Cerebellar nuclear complex (tissue), 1 donor: ENCODE measurements at places on chromosomes 4 and X.

DNA sequence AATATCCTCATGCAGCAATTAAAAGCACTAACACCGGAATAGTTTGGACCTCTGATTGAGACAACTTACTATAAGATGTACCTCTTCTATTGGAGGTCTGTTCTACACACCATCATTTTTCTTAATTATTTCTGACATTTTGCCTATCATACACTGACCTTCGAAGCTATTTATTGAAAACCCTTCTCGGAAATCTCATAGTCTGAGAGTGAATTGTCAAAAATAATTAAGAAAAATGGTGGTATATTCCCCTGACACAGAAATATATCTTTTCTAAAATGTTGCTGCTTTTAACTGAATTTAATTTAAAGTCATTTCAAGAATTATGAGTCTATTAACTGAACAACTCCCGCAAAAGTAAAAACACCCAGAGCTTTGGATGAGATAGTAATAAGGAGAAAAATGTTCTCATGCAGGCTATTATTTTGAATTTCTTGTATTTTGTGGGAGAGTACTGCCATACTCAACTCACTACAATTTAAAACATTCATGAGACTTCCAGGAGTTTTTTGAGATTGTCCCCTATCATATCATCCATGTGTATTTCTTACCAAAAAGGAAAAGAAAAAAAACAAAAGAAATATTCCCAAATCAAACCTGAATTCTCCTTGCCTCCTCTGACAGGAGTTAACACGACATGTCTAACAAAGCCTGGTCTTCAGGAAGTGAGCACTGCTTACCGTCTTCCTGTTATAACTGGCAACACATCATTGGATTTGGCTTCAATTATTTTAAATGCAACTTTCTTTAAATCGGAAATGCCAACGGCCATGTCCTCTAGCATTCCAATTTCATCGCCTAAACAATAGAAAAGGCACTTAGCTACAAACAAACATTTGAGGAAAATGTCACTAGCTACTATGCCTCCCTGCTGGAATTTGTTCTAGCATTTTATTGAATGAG, 485.3 kb downstream of the IL15 start:
- no peak for DNase-seq

- no peak for DNase-seq
Measured at GRCh38 chr4:5024673-5025072, 5.4 kb upstream of the CYTL1 start.

DNA sequence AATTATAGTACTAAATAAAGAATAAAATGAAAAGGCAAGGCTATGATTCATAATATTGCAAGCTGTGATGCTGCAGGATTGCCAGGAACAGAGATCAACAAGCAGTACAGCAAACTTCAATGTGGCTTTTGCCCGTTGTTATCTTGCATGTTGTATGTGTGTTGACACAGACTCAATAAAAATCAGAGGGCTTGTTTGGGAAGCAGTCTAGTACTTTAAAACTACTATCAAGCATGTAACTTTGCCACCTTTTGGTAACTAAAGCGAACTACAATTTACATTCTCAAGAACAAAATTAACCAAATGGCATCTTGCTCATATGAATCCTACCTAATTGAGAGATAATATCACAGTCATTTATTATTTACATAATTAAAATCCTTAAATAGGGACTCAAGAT, 79.8 kb upstream of the GPM6A start:
- peak; percentile 28 for DNase-seq

- peak; percentile 23 for DNase-seq
Measured at GRCh38 chr4:105473324-105474098, at the start of gene PPA2. TSS of gene PPA2 (minus strand) at chr4:105474062. CDS start at chr4:105474050, 12 bp downstream.

GRCh38 chr4:8906668-8906970, 35.0 kb upstream of the HMX1 start:
- DNase-seq: no peak

GRCh38 chr4:116688536-116688935, 396.8 kb downstream of the TRAM1L1 start:
- no peak for DNase-seq

GRCh38 chrX:110965409-110966090, 130.4 kb upstream of the PAK3 start:
- DNase-seq: no peak

- DNase-seq: no peak
Measured at GRCh38 chr4:106369456-106370060, 980 bp upstream of the GIMD1 start.

DNA sequence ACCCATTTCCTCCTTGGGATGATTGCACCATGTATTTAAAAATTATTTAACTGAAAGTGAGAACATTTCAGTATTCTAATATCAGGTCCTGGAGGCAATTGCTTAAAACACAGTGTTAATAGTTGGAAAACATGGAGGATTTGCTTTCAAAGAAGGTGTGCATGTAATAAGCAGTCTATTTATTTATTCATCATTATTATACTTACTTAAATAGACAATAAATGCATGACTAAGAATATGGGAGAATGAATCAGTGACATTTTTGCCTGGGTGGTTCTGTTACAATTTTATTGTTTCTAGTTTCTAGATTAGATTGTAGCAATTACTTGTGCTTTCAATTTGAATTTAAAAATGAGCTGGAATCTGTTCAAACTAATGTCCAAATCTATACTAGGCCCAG, 145.5 kb downstream of the AREG start:
- no peak for DNase-seq

- no peak for DNase-seq
Measured at GRCh38 chr4:130064471-130064870, 968.5 kb downstream of the C4orf33 start.

GRCh38 chr4:6773616-6774540, 8.6 kb upstream of the KIAA0232 start:
- DNase-seq: no peak

DNA sequence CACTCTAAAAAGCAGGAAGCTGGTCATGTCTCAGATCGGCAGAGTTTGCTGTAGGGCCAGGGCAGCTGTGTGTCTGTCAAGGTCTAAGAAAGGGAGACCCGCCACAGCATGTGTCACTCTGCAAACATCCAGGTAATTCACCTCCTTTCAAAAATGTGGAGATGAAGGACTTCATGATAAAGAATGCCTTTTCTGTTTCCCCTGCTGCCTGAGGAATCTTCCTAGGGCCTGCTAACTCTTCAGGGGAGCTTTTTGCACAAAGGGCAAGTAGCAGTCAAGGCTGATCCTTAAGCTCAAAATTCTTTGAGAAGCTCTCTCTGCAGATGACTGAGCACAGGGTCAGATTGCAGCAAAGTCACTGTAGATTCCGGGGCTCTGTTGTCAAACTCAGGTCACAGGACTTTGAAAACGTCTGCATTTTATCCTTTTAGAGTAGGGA, 21.1 kb downstream of the RASL11B start:
- no peak for DNase-seq

GRCh38 chrX:18934708-18935107, 49.2 kb downstream of the PHKA2 start:
- DNase-seq: no peak

- no peak for DNase-seq
Measured at GRCh38 chrX:96538104-96538725, 146.4 kb upstream of the DIAPH2 start.

DNA sequence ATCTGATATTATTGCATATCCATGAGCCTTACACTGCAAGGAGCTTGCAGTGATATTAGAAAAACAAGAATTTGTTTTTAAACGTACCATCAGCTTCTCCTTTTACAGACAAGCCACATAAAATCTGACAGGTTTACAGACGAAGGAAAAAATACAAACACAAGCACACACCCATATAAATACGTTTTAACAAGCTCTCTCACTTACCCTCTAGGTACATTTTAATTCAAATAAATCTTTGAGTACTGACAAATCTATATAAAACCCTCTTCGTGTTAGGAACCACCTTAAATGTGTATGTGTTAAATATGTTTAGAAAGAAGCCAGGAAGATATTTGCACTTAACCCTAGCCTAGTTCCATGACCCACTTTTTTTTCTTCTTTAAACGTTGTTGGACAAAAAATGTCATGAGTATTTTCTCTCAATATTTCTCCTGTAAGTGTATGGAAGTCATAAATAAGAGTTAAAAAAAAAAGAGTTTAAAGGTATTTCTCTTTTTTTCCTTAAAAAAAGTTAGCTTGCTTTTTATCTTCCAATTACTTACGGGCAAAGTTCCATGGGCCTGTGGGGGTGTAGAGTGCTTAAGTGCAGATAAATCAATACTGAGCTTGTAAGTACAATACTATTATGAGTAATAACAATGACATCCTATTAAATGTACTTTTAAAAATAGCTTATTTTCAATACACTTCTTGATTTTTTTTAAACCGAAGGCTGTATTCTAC, 1.5 kb downstream of the ARAP2 start:
- DNase-seq: no peak

- no peak for DNase-seq
Measured at GRCh38 chrX:108396188-108396891, 41.9 kb downstream of the COL4A6 start.

- DNase-seq: no peak
Measured at GRCh38 chr4:55398966-55399365, 3.2 kb downstream of the TMEM165 start.

DNA sequence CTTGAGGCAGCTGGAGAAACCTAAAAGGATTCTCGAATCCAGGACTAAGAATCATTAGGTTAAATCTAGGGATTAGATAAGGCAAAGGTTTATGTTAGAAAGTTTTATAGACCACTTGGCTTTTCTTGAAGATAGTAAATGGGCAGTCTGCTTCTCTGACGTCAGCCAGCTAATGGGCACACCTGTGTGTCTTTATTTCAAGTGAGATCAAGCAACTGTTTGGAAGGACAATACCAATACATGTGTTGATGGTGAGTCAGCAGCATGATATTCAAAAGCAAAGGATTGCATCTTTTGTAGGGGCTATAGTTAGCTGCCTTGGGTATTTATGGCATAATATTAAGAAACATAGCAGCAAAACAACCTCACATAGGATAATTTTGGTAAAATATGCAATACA, 46.5 kb upstream of the GRPR start:
- no peak for DNase-seq

- no peak for DNase-seq
Measured at GRCh38 chr4:139528377-139529005, 27.5 kb downstream of the SETD7 start.

DNA sequence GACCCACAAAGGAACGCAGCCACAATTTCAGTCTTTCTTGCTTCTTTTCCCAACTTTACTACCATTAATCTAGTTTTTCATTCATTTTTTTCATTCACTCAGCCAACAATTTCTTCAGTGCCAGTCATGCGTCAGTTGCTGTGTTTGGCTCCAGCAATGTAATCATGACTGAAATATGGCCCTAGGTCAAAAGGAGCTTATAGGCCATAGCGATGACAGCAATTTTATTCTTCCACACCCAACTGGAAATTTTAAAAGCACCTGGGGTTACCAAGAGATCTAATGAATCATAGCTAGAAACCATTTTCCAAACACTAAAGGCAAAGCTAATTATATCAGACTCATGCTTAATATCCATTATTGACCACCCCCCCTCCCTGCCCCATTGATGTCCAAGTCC, 29.8 kb upstream of the C1QTNF7 start:
- DNase-seq: no peak

- no peak for DNase-seq
Measured at GRCh38 chr4:7737268-7737645, 202.4 kb downstream of the AFAP1 start.

- no peak for DNase-seq
Measured at GRCh38 chrX:77422891-77423648, 24.1 kb upstream of the FGF16 start.

DNA sequence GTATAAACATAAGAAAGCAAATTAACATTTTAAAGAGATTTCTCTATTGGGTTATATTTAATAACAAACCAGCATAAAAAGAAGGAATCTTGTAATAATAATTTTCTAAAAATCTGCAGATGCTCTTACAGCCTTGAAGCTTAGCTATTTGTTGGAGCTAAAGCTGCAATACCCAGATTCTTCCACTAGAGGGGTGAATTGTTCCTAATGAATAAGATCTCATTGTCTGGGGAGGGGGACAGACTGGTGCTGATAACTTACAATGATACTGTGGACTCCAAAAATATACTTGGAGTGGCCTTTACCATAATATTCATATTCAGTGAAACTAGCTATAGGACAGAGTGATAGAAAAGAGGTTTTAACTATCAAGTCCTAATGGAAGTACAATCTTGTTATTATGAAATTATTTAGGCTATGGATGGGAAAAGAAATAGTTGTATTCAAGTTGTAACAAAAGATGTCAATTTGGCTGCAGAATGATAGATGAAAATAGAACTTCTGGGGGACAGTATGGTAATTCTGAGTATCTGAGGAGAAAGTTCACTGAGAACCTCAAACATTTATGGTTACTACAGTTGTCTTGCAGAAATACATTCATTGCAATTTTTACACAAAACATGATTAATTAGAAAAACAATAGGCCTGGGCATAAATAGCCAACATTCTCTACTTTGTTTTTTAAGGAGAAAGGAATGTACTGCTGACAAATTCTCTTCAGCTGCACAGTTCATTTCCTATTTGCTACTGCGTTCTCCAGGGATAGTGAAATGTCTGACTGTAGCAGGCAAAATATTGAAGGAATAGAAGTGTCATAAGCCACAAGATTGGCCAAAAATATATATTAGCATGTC, 443.3 kb downstream of the GBA3 start:
- no peak for DNase-seq
